ENCODE measurements at places on chromosomes 2 and 18.

- no peak for DNase-seq
These were observed 29.7 kb downstream of the DNMT3A start for GRCh38 chr2:25311865-25312575.

DNA sequence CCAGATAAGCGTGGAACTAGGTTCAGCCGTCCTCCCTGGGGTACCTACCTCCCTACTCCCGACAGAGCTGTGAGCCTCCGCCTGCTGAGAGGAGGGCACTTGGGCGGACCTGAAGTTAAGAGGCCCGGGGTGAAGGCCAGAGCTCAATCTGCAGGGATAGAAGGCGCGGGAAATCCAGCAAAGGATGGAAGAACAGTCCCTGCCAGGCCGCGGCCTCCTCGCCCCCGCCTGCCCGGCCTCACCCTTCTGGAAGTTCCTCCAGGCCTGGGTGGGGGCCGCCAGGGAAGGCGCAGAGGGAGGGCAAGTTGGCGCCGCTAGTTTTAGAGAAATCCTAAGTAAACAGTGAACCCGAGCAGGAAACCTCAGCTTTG is 13.0 kb downstream of the EN1 start:
- DNase-seq: no peak

DNA sequence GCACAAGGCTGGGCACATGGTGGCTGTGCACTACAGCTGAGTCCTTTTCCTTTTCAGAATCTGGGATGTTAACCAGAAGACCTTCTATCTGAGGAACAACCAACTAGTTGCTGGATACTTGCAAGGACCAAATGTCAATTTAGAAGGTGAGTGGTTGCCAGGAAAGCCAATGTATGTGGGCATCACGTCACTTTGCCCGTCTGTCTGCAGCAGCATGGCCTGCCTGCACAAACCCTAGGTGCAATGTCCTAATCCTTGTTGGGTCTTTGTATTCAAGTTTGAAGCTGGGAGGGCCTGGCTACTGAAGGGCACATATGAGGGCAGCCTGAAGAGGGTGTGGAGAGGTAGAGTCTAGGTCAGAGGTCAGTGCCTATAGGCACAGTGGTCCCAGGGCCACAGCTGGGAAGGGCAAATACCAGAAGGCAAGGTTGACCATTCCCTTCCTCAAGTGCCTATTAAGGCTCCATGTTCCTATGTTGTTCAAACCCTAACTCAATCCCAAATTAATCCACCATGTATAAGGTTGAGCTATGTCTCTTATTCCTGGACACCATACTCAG is 2.2 kb downstream of the IL1RN start:
- DNase-seq: no peak

- no peak for DNase-seq
These were observed 169.5 kb downstream of the MTCL1 start for GRCh38 chr18:8874872-8875271.

DNA sequence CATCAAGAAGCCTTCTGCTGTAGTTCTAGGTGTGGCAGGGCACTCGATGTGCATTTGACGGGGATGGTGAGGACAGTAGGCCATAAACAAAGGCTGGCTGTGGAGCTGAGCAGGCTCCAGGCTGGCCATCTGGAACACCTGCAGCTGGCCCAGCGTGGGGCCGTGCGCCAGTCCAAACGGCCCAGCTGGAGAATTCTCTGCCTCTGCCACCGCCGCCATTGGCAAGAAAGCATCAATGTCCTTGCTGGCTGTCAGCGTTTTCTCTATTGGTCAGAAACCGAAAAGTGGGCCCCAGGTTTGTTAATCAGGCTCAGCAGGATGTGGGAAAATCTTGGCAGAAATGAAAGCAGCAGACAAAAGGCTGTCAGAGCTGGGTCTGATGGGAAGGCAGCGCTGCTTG is 24.0 kb upstream of the CTIF start:
- DNase-seq: no peak

DNA sequence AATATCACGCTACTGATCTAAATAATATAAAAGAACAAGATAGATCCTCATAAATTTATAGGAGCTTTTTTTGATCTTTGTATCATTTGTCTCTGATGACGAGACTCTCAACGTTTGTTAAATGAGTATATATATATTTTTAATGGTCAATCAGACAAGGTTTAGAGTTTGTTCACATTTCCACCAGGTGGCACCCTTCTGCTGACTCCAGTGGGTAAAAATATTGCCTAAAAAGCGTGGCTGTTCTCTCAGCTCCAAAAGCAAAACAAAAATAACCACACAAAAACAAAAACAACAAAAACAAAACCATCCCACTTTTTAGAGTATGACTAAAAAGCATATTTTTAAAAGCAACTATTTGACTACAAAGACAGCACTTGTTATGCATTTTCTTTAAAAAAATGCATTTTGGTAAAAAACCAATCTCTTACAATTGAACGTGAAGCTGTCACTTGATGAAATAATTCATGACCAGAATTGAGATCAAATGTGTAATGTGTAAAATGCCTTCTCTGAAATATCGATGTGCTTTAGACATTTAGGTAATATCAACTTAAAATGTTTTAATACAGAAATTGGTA is 723.2 kb downstream of the DPP10 start:
- no peak for DNase-seq

DNA sequence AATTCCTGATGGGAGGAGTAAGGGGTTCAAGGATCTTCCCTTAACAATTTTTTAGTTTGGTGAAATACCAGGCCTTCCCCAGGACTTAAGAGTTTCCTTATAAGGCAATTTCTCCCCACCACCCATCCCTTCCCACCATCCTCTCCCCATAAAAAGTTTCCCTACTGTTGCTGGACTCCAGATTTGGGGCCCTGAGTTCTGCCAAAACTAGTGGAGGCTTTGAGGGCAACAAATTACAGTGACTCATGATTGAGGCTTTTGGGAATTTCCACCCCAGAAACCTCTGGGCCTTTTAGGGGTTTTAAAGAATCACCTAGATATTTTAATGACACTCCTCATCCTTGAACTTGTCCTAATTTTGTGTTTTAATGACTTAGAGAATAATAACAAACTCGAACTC is 14.3 kb upstream of the EN1 start:
- no peak for DNase-seq

DNA sequence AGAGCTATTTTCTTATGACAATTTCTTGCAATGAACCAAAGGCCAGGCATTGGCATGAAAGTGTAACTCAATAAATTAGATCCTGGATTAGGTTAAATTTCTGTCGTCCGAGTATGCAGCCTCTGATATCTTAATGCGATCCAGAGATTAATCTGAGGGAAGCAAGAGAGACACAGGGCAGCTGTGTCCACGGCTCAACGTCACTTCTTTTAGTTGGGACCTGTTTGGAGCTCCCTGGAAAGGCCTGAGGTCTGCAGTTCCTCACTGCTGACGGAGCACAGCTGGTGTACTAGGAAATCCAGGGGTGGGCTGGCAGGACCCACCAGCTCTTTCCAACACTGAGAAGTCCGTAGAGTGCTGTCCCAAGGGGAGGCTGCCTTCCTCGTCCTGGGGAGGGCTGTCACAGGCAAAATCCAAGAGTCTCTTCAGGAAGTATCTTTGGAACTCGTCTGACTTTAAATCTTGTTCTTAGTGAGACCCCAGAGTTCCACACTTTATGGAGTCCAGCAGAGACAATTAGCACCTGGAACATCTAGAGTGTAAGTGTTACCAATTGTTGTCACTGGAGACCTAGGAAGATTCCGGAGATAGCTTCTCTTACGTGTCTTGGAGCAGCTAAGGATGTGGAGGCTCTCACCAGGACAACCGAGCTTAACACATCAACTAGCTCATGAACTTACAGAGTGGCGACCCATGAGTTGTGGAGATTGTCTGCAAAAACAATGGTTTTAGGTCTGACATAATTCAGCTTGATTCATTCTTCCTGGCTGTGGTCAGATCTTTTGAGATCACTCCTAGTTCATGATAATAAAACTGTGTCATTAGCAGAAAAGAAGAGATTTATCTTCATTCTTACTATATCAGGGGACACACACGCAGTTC is 173.7 kb downstream of the ACKR3 start:
- no peak for DNase-seq

- no peak for DNase-seq
These were observed 3.3 kb upstream of the PROC start for GRCh38 chr2:127414638-127415592.

DNA sequence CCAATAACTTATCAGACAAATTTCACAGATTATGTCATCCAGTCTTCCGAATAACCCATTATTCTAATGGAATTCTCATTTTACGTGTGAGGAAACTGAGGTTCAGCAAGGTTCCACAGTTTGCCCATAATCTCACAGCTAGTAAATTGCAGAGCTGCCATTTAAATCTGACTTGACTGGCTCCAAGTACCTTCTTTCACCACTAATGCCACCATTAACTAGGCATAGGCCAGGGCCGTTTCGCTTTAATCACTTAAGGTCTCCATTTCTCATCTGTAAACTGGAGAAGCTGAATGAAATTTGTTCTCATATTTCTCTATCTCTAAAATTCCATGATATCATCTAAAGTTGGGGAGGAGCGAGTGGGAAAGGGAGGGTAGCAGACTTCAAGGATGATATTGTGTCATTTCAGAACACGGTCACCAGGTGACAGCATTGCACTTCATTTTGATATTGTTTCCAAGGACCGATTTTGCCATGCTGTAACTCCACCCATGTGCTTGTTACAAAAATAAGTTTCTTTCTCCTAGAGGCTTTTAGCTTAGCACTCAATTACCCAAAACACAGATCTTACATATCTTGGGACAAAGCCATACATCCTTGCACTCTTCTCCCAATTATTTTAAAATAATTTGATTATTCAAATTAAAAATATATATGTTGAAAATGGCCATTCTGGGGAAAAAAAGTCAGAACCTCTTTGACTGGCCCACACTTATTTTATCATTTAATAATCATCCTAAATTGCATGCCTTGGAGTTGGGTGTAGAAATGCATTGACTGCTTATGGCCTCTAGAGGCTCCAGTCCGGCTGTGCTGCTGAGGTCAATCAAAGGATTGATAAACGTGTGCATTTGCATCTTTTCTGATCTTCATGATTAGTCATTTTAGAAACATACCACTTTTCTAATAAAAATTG is 123.8 kb downstream of the AKAIN1 start:
- peak; percentile 0 for DNase-seq

DNA sequence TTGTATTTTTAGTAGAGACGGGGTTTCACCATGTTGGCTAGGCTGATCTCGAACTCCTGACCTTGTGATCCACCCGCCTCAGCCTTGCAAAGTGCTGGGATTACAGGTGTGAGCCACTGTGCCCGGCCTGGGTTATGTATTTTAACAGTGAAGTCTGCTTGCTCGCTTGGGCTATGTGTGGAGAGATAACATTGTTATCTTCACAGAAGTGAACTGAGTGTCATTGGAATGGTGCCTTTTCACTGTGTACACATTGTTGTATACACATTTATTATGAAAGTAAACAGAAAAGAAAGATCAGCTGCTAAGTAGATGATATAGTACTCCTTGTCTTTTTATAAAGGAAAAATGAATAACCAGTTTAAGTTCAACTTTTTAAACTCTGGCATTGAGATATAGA is 30.4 kb downstream of the RNF138 start:
- DNase-seq: no peak

DNA sequence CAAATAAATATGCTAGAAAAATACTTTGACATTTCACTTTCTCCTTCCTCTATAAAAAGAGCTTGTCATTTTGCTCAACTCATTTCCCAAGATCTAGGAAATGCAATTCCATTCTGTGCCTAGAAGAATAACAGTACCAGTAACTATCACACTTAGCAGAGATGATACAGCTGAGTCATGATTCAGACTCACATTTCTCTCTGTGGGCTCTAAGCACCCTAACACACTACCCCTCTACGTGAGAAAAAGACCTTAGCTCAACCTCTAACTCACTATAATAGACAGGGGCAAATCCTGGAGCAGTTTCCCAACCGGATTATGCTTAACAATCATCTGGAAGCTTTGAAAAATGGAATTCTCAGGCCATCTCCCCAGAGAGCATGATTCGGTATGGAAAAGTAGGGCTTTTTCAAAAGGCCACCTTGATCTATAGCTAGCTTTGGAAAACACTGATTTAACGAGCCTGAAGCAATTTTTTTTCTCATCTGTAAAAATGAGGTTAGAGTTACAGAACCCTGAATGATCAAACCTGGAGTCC is 1312.3 kb upstream of the PIK3C3 start:
- DNase-seq: no peak
